ENCODE measurements at places on chromosomes 13 and 19. TPM values are rescaled to one million over a fixed set of nuclear protein-coding genes. Genes with fewer than 3 reads are reported as not detected.
A peak's percentile ranks its signal among the peaks of the same experiment; 100 is the strongest.

DNA sequence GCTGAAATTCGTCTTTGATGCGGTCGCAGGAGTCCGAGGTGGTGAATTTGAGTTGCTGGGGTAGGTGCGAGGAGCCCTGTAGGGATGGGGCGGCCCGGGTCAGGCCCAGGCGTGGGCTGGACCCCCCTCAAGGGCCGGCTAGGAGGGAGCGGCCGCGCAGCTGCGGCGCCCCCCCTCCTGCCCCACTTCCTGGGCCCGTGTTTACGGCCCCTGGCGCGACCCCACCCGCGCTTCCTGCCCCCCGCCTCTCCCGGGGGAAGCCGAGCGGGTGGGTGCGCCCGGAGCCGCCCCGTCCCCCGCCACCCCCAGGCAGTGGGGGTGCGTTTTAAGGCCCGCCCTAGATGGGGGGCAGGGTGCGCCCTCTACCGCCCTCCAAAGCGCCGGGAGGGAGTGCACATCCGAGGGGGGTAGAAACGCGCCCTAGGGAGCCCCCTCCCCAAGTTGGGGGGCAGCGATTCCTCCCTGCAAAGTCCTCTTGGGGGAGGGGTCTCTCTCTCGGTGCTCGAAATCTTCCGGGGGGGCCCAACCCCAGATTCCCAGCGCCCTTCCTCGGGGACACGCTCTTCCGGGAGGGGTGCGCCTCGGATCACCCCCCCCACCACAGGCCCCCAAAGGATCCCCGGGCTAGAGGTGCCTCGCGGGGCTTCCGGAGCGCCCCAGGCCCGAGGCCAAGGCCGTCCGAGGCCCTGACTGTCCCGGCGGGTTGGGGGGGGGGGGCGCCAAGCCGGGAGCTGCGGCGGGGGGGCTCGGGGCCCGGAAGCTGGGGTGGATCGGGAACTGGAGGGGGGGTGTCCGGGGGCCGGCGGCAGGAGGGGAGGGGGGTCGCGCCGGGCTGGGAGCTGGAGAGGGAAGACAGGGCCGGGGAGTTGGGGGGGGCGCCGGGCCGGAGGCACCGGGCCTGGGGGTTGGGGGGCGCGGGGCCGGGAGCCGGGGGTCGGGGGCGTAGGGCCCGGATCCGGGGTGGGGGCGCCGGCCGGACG lies 823 bp downstream of the TLE5 start:
- peaks cover 33% of the 10 kb centered on the region for H3K36me3 ChIP-seq
- peaks cover 61% of the 10 kb centered on the region for H3K4me1 ChIP-seq
- H3K27ac ChIP-seq, result peak overlapping the region; percentile 97

GRCh38 chr19:44552324-44552723 lies 22.8 kb upstream of the CEACAM20 start:
- no peak overlapping the region for H3K27ac ChIP-seq
- no peaks in the 10 kb centered on the region for H3K36me3 ChIP-seq
- no peaks in the 10 kb centered on the region for H3K4me1 ChIP-seq

The HRC gene
- 1,040 TPM for total RNA-seq

The C19orf81 gene
- total RNA-seq, result 3.6 TPM

GRCh38 chr19:47389150-47389556 lies 30.2 kb downstream of the MEIS3 start:
- H3K27ac ChIP-seq, result no peak overlapping the region
- no peaks in the 10 kb centered on the region for H3K36me3 ChIP-seq
- peaks cover 44% of the 10 kb centered on the region for H3K27me3 ChIP-seq
- DNase-seq, result no peak

The PCDH9 gene
- total RNA-seq, result 14.7 TPM

GRCh38 chr13:42259515-42259914 lies 12.4 kb upstream of the AKAP11 start:
- no peaks in the 10 kb centered on the region for H3K36me3 ChIP-seq
- H3K4me1 ChIP-seq, result no peaks in the 10 kb centered on the region
- H3K4me3 ChIP-seq, result no peak overlapping the region
- H3K27ac ChIP-seq, result no peak overlapping the region

- no peaks in the 10 kb centered on the region for H3K36me3 ChIP-seq
- H3K4me3 ChIP-seq, result no peak overlapping the region
- no peak overlapping the region for H3K27ac ChIP-seq
Observed at GRCh38 chr19:29590278-29590677, 15.8 kb upstream of the POP4 start.

- no peaks in the 10 kb centered on the region for H3K36me3 ChIP-seq
- no peak for DNase-seq
- H3K4me1 ChIP-seq, result no peaks in the 10 kb centered on the region
- H3K27me3 ChIP-seq, result no peaks in the 10 kb centered on the region
- no peak overlapping the region for H3K4me3 ChIP-seq
- no peak overlapping the region for H3K27ac ChIP-seq
Observed at GRCh38 chr19:2503521-2504109, 27.7 kb downstream of the GADD45B start.

The ZNF562 gene
- total RNA-seq, result 19.5 TPM

The ZFP14 gene
- 2.8 TPM for total RNA-seq

The OR10H1 gene
- not detected for total RNA-seq

The ACTMAP gene
- total RNA-seq, result 7.4 TPM

GRCh38 chr19:20385061-20385460 lies 180.5 kb downstream of the ZNF737 start:
- no peaks in the 10 kb centered on the region for H3K36me3 ChIP-seq
- no peaks in the 10 kb centered on the region for H3K4me1 ChIP-seq
- no peak overlapping the region for H3K4me3 ChIP-seq
- no peak for DNase-seq
- H3K27ac ChIP-seq, result no peak overlapping the region
- no peaks in the 10 kb centered on the region for H3K27me3 ChIP-seq

GRCh38 chr19:49359851-49360820 lies 2.1 kb downstream of the TEAD2 start:
- no peaks in the 10 kb centered on the region for H3K27me3 ChIP-seq
- peaks cover 51% of the 10 kb centered on the region for H3K4me1 ChIP-seq
- H3K4me3 ChIP-seq, result no peak overlapping the region
- DNase-seq, result no peak
- peaks cover 32% of the 10 kb centered on the region for H3K36me3 ChIP-seq

DNA sequence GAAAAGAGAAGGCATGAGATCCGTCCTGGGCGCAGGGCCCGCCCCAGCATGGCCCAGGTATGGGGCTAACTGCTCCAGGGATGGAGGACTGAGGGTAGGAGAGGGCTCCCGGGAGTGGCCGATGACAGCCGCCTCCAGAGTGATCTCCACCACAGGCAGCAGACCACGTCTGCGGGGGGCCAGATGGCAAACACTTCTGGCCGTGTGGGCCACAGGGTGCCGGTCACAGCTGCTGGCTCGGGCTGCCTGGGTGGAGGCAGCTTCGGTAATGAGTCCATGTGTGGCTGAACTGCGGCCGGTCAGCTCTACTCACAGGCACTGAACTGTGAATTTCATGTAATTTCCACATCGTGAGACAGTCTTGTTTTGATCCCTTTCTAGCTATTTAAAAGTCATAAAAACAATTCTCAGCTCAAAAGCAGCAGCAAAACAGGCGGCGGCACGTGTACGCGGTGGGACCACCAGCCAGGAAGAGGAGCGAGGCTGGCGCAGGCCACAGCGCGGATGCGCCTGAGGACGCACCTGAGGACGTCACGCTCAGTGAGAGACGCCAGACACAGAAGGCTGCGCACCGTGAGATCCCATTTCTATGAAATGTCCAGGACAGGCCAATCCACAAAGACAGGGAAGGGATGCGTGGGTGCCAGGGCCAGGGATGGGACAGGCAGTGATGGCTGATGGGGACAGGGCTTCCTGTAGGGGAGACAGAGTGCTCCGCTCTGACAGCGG lies 4.0 kb downstream of the LSM7 start:
- no peak overlapping the region for H3K4me3 ChIP-seq
- peaks cover 29% of the 10 kb centered on the region for H3K4me1 ChIP-seq
- H3K27me3 ChIP-seq, result no peaks in the 10 kb centered on the region
- H3K36me3 ChIP-seq, result peaks cover 23% of the 10 kb centered on the region

GRCh38 chr19:41449079-41449864 lies 6.3 kb downstream of the ERICH4 start:
- DNase-seq, result peak; percentile 70
- peaks cover 22% of the 10 kb centered on the region for H3K27me3 ChIP-seq
- peak overlapping the region; percentile 51 for H3K4me3 ChIP-seq
- H3K4me1 ChIP-seq, result peaks cover 25% of the 10 kb centered on the region
- no peak overlapping the region for H3K27ac ChIP-seq
- H3K36me3 ChIP-seq, result no peaks in the 10 kb centered on the region

DNA sequence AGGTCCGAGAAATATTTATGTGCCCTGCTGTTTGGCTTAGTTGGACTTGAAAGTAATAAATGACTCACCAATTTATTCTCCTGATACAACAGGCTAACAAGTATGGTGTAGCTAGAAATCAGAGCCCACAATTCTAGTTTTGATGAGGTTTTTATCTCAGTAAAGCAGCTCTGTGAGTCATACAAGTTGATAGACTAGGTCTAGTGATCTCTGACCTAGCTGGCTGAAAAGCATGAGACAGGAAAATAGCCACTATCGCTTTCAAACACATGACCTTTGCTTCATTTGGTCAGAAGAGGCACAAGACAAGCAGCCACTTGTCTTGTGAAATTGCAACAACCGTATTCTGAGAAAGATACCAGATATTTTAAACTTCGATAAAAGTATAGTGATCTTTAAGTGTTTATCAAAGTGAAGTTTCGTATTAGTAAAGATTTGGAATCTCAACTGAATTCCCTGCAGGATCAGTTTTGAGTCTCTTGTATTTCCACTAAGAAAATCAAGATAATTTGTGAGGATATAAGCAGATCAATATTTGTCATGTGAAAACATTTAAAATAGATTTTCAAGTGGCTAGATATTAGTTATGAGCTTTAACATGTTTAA lies 126.7 kb downstream of the MAB21L1 start:
- H3K4me1 ChIP-seq, result peaks cover 25% of the 10 kb centered on the region
- H3K27me3 ChIP-seq, result no peaks in the 10 kb centered on the region
- peaks cover 4% of the 10 kb centered on the region for H3K36me3 ChIP-seq
- no peak for DNase-seq
- H3K27ac ChIP-seq, result peak overlapping the region; percentile 45
- H3K4me3 ChIP-seq, result peak overlapping the region; percentile 19

DNA sequence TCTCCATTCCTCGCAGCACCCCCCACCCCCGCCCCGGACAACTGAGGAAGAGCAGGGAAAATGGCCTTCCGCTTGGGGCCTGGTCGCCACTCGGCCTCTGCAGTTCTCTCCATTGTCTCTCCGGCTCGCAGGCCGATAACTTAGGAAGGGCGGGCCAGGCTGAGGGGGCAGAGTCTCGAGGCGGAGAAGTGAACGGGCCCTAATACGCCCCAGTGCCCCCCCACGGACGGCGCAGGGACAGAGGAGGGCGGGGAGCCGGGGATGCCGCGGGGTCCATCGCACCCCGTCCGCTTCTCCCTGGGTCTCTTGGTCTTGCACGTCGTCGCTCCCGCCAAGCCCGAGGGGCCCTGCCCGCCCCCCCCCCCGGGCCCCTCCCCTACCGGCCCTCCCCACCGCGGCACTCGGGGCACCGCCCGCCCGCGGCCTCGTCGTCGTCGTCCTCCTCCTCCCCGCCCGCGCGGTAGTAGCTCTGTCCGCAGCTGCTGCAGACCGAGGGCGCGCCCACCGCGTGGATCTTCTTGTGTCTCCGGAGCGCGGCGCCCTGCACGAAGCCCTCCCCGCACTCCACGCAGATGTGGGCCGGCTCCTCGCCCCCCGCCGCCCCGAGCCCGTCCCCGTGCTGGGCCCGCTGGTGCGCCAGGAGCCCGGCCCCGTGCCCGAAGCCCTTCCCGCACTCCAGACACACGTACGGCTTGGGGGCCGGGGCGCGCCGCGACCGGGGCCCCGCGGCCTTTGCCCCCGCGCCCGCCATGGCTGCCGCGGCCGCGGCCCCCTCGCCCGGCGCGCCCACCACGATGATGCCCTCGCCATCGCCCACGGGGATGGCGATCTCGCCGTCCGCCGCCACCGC lies 33.2 kb downstream of the ZNF787 start:
- peak overlapping the region; percentile 53 for H3K27ac ChIP-seq
- peaks cover 16% of the 10 kb centered on the region for H3K36me3 ChIP-seq
- DNase-seq, result no peak
- H3K4me3 ChIP-seq, result peak overlapping the region; percentile 26
- H3K4me1 ChIP-seq, result peaks cover 39% of the 10 kb centered on the region

DNA sequence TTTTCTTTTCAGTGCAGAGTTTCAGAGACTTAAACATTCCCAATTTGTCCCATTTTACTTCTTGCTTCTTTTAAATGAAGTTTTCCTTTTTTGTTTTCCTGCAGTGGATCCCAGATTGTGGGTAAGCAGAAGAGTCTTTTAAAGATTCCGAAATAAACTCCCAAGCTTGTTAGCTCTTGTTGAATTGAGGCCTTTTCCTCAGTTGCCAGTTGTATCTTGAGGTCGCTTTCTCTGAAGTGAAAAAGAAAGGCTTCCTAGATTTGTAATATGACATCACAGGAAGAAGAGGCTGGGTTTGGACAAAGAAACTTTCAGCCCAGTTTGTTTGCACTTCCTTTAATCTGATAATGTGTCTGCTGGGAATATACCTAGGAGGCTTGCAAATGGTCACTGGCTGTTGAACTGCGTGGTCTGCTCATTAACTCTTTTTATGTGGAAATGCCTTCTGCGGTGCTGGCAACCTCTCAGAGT lies at the start of gene LPAR6:
Gene LPAR6 (minus strand): TSS at position 233 of the 471 bp plus-strand sequence. CDS start 690 bp downstream, outside the sequence.
- DNase-seq, result no peak
- no peaks in the 10 kb centered on the region for H3K27me3 ChIP-seq

- no peaks in the 10 kb centered on the region for H3K36me3 ChIP-seq
- DNase-seq, result no peak
- peaks cover 72% of the 10 kb centered on the region for H3K27me3 ChIP-seq
- H3K4me1 ChIP-seq, result no peaks in the 10 kb centered on the region
Observed at GRCh38 chr19:50899569-50899968, 11.6 kb downstream of the KLK4 start.

DNA sequence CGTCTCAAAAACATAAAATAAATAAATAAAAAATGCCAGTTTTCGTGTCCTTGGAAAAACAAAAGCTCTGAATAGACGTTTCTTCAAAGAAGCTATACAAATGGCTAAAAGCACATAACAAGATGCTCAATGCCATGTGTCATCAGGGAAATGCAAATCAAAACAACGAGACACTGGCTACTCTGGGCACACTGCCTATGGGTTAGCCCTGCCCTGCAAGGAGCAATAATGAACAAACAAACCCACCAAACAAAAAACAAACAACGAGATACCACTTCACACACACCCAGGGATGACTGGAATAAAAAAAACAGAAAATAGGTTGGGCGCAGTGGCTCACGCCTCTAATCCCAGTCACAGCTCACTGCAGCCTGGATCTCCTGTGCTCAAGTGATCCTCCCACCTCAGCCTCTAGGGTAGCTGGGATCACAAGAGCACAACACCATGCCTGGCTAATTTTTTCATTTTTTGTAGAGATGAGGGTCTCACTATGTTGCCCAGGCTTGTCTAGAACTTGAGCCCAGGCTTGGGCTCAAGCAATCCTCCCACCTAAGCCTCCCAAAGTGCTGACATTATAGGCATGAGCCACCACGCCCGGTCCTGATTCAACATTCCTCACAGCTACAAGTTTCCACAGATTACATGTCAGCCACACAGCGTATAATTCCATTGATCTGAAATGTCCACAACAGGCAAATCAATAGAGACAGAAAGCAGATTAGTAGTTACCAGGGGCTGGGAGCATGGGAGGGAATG lies 15.5 kb upstream of the ISYNA1 start:
- no peak overlapping the region for H3K4me3 ChIP-seq
- H3K36me3 ChIP-seq, result peaks cover 63% of the 10 kb centered on the region
- peaks cover 39% of the 10 kb centered on the region for H3K4me1 ChIP-seq
- no peak overlapping the region for H3K27ac ChIP-seq
- DNase-seq, result no peak

GRCh38 chr19:480016-480855 lies 16.1 kb upstream of the MADCAM1 start:
- DNase-seq, result peak; percentile 88
- H3K4me3 ChIP-seq, result peak overlapping the region; percentile 52
- H3K36me3 ChIP-seq, result no peaks in the 10 kb centered on the region
- peaks cover 24% of the 10 kb centered on the region for H3K27me3 ChIP-seq
